Stimulated activated CD4-positive, alpha-beta T cell treated with anti-CD3 and anti-CD28 coated beads, TNF-alpha, amount 100 ng/mL, for 1 hour (primary cell): ENCODE measurements at places on chromosomes 3 and 15.

DNA sequence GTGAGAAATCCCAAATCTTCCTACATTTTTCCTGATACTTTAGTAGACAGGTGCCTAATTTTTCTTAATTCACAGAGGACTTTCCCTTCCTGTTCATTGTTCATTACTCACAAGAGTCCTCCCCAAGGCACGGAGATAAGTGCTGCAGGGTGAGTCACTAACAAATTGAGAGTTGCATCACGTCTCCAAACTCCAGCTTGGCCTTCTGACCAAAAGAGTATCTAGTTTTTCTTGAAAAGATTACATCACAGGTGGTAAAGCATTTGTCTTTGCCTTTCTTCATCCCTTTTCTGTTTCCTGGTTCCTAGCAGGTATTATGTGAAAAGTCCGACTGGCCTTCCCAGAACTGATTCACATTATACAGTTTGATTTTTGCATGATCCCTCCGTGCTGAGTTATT lies 24.9 kb upstream of the RASGRP1 start:
- DNase-seq: no peak

DNA sequence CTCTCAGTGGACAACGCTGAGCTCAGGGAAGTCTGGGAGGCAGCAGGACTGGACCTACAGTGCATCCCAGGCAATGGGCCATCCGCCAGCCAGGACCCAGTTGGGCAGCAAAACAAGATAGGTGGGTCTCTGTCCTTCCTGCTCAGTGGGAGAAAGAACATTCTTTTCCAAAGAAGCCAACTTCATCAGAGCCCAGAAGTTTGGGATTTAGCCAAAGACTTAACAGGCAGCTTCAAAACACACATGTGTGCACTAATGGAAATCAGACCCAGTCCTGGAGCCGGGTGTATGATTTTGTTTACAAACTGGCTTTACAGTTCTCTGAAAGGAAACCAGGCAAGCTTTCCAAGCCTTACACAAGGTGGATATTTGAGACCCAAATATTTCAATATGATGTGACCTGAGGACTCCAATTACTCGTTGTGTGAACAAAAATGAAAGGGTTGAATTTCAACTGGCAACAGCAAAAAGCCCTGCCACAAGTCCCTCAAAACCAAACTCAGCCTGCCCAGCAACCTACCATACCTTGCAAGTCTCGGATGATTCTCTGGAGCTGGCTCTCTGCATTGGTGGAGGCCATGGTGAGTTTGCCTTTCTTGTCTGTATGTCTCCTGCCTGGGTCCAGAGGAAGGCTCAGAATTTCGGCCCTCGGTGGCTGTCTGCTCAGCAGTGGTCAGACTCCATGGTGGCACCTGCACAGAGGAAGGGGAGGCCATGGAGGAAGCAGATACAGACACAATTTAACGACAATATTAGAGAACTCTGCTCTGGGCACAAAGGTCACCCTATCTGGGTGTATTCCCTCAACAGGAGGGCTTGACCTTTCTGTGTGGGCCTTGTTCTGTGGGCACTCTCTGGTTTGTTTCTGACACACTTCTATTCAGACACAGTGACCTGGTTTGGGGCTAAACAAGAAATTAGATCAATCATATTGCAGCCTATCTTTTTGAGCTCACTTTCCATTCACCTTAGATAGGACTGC lies 11.0 kb downstream of the FYCO1 start:
- no peak for DNase-seq

- DNase-seq: no peak
Observed at GRCh38 chr3:26084629-26085028, 294.7 kb downstream of the OXSM start.

GRCh38 chr3:183385698-183386613 lies 42.5 kb downstream of the MCF2L2 start:
- peak; percentile 21 for DNase-seq

DNA sequence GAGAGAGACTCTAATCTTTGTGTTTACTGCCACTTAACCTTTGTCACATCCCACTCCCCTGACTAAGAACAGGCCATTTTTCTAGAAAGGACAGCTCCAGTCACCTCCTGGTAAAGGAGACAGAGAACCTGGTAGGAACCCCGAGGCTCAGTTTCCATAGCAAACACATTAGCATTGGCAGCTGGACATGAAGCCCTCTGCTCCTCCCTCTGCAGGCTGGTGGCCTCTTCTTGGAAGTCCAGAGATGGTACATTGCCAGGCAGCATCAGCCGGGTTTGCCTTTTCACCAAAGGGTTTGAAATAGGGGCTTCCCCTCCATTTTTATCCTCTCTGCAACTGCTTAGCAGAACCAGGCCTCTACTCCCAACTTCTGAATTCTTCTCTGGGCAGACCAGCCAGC lies 213.4 kb upstream of the SEMA6D start:
- no peak for DNase-seq

- DNase-seq: no peak
Observed at GRCh38 chr15:31332020-31332680, 5.5 kb downstream of the KLF13 start.

DNA sequence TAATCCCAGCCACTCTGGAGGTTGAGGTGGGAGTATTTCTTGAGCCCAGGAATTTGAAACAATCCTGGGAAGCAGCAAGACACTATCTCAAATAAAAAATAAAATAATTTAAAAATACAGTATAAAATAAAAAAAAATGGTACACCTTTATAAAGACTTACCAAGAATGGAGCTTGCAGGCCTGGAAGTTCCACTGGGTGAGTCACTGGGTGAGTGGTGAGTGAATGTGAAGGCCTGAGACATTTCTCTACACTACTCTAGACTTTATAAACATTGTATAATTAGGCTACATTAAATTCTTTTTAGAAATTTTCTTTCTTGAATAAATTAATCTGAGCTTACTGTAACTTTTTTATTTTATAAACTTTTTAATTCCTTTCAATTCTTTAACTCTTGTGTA lies 609.1 kb upstream of the BCHE start:
- DNase-seq: no peak

DNA sequence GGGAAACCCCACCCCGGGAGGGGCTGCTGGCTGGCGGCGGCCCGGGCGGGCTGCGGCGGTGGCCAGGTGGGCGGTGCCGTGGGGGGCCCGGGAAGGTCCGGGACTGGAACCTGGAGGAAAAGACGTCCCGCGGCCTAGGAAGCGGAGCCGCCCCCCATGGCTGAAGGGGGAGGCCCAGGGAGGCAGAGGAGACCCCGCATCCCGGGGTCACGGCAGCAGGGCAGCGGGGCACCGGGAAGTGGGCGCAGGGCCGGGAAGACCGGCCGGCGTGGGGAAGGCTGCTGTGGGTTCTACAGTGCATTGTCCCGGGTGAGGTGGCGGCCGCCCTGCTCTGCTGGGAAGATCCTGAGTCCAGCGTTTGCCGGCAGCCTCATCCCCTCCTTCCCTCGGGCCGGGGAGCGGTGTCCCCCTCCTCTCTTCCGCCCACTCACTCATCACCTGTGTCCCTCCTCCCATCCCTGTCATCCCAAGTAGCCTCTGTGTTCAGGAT lies 525 bp upstream of the FSTL1 start:
- no peak for DNase-seq

GRCh38 chr15:41435037-41435786 lies 18.3 kb downstream of the RTF1 start:
- no peak for DNase-seq

DNA sequence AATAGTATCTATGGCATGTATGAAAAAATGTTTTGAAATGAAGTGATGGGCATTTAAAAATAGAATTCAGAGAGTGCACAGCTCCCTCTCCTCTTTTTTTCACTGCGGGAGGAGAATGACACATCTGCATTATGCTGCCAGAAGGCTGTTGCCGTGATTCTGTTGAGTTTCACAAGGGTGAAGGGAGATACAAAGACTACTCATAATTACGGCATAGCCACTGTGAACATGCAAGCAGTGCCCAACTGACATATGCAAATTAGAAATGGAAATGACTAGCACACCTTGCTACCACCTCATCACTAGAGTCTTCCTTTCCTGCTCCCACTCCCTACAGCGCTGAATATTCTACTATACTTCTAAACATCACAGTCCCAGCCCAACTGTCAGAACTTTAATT lies 20.1 kb downstream of the IFT57 start:
- DNase-seq: no peak

- DNase-seq: no peak
Observed at GRCh38 chr15:90286678-90287077, 21.2 kb downstream of the NGRN start.

- no peak for DNase-seq
Observed at GRCh38 chr3:14516738-14517345, 23.3 kb downstream of the GRIP2 start.

DNA sequence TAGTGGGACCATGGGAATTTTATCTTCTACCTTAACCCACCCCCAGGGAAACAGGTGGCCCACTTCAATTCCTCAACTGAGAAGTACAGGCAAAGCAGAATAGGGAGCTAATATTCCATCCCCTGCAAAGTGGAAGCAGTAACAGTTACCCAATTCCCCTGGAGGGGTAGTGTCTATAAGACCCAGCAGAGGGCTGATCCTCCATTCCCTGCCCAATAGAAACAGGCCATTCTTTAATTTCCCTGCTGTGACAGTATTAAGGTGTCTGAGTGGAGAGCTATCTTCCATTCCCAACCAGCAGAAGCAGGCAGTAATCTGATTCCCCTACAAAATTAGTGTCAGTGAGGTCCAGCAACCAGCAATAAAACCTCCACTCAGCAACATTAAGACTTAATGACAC lies 219.8 kb downstream of the ULK4 start:
- no peak for DNase-seq

DNA sequence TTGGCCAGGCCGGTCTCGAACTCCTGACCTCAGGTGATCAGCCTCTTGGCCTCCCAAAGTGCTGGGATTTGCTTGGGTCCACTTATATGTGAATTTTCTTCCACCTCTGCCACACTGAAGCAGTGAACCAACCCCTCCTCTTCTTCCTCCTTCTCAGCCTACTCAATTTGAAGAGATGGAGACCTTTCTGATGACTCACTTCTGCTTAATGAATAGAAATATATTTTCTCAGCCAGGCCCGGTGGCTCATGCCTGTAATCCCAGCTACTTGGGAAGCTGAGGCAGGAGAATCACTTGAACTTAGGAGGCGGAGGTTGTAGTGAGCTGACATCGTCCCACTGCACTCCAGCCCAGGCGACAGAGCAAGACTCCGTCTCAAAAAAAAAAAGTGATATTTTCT lies 46.8 kb upstream of the GATM start:
- no peak for DNase-seq

DNA sequence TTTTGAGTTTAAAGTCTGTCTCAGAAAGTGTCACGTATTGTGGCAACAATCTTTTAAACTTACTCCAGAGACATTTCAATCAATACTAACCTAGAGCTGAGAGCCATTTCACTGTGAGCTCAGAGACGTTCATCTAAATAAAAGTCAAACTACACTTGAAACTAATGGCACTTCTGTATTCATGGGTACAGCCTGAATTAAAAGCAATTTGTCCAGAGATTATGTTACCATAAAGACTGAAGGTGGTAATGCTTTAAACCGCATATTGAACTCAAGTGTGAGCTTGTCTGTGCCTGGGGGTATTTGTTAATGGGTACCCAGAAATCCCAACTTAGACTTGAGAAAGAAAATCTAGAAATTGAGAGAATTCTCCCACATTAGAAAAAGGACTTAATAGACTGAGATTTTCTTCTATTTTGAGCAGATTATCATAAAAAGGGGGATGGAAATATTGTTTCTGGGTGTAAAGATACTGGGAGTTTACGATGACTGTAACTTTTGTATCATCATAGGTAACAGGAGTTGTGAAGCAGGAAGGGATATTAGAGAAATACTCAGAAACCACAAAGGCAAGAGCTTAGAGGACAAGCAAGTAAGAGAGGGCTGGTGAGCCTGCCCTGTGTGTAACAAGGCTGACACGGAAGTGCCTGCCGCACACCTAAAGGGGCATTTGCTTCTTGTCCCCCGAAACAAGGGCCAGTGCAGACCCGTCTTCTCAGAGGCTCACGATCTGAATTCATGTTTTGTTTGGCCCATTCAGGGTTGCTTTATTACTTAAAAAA lies 36.9 kb downstream of the LRIG1 start:
- DNase-seq: no peak

DNA sequence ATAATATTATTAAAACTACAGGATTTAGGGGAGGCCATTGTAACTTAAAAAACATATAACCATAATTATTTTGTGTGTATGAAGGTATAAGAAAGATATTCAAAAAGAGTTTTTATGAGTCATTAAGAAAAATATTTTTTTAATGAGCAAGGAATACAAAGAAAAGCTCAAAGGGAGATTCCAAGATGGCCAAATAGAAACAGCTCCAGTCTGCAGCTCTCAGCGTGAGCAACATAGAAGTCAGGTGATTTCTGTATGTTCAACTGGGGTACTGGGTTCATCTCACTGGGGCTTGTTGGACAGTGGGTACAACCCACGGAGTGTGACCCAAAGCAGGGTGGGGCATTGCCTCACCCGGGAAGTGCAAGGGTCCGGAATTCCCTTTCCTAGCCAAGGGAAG lies 336.1 kb downstream of the TBL1XR1 start:
- DNase-seq: no peak

DNA sequence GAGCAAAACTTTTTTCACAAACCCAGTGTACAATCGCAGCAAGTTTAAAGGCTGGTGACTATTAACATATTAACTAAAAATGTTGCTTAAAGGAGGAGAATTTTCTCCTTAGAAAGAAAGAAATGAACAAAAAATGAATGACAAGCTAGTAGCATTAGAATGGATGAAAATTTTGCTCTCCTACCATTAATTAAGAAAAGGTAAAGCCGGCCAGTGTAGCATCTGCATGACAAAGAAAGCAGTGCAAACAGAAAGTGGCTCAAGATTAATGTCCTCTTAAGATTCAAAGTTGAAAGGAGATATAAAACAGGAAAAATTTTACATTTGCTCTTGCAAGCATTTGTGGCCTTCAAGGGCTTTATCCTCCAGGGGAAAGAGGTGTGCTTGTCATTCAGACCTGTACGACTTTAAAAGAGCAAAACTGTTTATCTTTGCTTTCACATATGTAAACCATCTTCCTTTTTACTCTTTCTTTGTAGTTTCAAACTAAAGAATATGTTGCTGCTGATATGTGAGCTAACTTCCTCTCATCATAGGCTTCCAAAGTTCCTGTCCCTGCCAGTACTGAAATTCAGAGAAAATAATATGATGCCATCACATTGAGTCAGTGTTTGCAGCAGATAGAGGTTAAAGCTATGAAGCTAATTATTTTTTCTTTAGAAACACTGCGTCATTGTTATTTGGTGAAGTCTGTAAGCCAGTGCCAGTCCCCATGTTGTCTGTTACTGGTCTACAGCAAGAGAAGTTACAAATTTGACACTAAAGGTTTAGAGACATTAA lies 439.1 kb upstream of the GRM7 start:
- DNase-seq: no peak
